ENCODE measurements at places on chromosomes 3 and 15.

DNA sequence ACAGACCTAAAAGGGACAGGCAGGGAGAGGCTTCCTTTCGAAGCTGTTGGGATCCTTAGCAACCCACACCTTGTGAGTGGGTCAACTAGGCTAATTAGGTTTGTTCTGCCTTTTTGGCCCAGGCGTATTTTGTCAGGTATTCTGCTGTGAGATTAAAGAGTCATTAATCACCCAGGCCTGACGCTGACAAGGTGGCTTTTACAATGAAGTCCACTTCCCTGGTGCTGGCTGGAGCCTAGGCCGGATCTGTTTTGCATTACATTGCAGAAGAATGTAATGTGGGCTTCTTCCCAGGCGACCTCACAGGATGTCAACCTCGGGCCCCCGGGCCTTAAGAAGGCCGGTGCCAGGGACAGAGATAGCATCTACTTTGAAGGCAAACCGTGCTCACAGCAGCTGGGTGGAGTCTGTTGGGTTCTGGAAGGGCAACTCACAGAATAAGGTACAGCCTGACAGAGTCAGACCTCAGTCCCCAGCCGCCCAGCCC, 76.9 kb downstream of the HES1 start:
- no peak for DNase-seq

- no peak for DNase-seq
Measured at GRCh38 chr3:117126946-117127546, 417.5 kb downstream of the TUSC7 start.

DNA sequence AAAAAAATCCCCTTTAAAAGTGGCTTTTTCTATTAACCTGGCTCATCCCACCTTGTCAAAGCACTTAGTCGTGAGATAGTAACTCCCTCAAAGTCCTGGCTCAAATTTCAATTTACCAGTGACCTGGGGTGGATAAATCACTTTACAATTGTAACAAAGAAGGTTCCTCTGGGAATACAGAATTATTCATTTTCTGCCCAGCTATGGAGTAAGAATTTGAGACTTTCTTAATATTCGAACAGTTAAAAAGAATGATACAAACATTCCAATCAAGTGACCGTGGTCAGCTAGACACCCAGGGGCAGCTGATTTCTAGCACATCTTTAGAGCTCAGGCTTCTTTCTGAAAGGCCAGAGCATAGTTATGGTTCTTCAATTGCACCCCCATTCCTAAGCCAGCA, 291.0 kb upstream of the TGFBR2 start:
- no peak for DNase-seq

- DNase-seq: no peak
Measured at GRCh38 chr15:58066042-58066867, 744 bp upstream of the ALDH1A2 start.
